Stimulated activated CD4-positive, alpha-beta T cell treated with anti-CD3 and anti-CD28 coated beads, Interleukin-1b, Interleukin-23, amount 100 ng/mL, for 1 hour (primary cell): ENCODE measurements at places on chromosomes 7 and 10.

DNA sequence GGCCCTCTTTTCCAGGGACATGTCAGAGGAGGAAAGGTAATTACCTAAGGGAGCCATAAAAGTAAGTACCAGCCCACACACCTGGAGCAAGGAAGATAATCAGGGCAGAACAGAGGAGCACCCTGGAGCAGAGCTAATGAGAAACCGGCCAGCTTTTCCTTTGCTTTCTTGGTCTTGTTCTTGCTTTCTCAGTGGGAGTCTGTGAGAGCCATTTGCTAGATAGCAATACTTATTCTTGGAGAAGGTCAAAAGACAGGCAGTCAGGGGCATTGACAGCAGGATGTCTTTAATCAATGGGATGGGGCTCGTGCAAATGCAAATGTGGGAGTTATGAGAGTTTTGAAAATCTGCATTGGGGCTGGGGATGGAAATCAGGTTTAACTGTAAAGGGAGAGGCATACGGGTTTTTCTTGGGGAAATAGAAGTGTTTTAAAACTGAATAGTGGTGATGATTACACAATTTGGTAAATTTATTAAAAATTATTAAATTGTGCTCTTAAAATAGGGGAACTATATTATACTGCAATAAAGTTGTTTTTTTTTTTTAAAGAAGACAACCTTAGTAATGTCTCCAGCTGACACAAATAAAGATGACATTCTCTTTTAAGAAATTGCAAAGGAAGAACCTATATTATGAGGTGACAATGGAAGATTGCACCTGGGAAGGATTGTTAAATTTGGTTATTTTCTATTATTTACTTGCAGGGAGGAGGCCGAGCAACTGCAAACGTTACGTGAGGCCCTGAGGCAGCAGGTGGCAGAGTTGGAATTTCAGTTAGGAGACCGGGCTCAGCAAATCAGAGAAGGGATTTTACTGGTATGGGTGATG, 35.6 kb upstream of the PPP1R17 start:
- no peak for DNase-seq

- no peak for DNase-seq
Observed at GRCh38 chr10:6136215-6137201, 47.7 kb downstream of the RBM17 start.

- DNase-seq: no peak
Observed at GRCh38 chr10:10141782-10142382, 875.8 kb upstream of the CELF2 start.

DNA sequence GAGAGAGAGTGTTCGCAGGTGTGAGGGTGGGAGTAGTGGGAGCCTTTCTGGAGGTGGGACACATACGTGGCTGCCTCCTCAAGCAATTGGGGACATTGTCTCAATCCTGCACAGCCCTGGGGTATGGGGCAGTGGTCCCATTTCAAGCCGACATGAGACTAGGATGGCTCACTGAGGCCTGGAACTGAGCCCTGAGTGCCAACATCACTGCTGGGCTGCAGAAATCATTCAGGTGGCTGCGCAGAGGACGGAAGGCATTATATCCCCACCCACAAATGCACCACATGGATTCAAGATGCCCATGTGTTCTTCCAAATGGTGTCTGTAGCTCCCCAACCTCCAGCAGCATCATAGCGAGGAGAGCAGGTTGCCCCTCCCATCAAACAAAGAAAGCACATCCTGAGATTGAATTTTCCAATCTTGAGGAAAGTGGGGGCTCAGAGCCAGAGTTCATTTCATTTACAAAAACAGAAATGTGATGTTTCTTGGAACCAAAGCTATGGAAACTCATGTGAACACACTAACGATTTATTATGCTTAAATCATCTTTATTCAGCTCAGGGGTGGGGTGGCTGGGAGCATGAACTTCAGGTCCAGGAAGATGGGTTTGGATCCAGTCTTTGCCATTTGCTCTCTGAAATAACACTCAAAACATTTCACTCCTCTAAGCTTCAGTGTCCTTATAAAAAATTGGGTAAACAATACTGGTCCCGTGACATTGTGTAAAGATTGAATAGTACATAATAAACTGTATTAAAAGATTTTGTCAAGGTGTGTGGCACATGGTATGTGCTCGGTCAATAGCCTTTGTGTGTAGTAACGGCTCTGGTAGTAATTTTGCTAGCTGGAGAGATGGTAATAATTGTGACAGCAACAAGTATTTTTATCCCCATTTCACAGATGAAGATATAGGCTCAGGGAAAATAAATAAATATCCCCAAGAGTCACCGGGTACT, 4.6 kb downstream of the SFTPA2 start:
- no peak for DNase-seq

GRCh38 chr7:2193575-2194305, 39.0 kb downstream of the MAD1L1 start:
- DNase-seq: no peak

DNA sequence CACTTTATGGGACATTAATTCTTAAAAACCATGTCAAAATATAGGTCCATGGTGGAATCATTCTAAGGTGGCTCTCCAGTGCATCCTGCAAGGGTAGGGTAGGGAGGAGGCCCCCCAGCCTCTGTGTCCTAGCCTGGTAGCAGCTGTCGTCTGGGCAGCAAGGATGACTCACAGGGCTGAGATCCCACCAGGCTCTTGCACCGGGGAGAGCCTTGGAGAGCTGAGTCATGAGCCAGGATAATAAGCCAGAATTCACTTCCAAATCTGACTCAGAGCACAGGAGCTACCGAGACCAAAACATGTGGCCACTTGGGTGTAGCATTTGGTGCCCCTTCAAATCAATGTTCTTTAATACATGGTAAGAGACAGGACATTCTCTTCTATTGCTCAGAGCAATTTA, 298.5 kb downstream of the NEBL start:
- DNase-seq: no peak
